Daoy (cell line): ENCODE measurements at places on chromosomes 3 and 15. TPM values are rescaled to one million over a fixed set of nuclear protein-coding genes. Genes with fewer than 3 reads are reported as not detected.

GRCh38 chr15:101059381-101060341, 140.5 kb downstream of the LRRK1 start:
- DNase-seq: no peak

- DNase-seq: peak; percentile 25
These were observed 33.0 kb upstream of the TEX264 start for GRCh38 chr3:51637941-51638471.

DNA sequence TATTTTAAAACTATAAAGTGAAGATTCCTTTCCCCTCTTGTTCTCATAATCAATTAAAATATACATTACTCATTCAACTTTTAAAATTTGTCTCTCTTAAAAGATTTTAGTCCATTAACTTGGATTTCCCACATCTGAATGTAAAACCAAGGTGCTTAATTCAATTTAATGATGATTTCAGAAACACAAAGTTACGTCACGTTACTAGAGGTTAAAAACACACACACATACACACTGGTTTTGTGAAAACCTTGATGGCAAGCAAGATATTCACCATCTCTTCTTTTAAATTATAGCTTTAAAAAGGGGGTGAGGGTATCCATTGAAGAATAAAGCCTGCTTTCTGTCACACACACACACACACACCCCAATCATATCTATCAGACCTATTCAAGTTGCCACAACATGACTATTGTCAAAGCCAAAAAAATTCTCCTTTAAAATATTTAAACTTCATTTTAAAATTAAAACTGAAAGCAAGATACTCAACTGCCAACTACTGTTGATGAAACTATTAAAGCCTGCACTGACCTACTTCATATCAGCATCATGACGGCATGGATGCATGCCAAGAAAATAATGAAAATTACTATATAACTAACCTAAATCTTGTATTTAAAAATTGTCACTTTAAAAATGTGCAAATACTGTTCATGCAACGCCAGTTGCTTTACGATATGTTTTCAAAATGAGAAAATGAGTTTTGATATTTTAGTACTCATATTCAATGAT, 2.1 kb downstream of the RFX7 start:
- DNase-seq: no peak

DNA sequence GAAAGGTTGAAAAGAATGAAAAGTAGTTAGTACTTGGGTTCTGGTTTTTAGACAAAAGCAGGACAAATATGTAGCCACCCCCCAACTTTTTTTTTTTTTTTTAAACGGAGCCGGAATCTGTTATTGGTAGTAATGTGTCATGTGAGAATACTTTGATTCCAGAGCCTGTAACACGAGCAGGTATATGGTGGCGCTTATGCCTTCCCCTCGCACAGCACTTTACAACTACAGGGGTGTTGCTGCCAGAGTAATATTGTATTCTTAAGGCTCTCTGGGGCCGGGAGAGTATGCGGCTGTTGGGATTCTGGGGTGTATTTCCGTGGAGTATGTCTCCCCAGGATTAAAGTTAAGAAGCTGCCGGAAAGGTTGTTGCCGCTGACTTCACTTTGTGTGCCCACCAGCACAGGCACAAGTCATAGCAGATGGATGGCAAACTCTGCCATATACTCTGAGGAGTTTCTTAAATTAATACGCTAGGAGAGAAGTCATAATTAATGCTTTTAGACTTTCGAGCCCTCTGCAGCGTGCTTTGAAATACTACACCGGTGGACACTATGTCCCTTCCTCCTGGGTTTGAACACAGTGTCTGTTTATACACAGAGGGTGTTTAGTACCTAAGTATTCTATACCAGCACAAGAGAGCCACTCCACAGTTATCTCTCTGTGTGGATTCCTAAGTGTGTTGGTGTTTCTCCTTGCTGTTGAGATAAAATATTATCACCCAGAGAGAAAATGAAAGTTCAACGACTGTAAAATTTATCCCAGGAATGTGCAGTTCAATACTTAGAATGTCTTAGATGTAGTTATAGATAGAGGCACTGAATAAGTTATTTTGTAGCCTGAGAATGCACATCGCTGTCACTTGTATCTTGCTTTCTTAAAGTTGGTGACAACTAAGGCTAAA, 1.4 kb downstream of the MBNL1 start:
- peak; percentile 62 for DNase-seq

- no peak for DNase-seq
These were observed 340.1 kb downstream of the NAALADL2 start for GRCh38 chr3:175198991-175199783.

DNA sequence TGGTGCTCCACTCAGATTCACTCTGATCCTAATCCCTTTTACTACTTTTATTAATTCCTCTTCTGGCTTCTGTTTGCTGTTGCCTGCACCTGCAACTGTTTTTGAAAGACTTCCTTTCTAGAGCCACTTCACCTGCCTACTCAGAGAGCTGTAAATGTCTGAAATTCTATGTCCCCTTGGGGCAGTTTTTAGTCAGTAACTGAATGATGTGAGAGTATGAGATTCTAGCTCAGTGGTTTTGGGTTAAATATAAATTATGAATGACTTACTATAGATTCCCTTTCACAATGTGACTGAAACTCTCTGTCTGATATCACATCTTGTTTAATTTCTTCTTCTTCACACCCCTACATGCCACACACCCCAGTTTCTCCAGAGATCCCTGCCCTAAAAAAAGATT, 47.8 kb upstream of the LRRC3B start:
- no peak for DNase-seq

- DNase-seq: no peak
These were observed 126.1 kb downstream of the SERPINI1 start for GRCh38 chr3:167861649-167862048.

- no peak for DNase-seq
These were observed 15.3 kb upstream of the BHLHE40 start for GRCh38 chr3:4963669-4964570.

DNA sequence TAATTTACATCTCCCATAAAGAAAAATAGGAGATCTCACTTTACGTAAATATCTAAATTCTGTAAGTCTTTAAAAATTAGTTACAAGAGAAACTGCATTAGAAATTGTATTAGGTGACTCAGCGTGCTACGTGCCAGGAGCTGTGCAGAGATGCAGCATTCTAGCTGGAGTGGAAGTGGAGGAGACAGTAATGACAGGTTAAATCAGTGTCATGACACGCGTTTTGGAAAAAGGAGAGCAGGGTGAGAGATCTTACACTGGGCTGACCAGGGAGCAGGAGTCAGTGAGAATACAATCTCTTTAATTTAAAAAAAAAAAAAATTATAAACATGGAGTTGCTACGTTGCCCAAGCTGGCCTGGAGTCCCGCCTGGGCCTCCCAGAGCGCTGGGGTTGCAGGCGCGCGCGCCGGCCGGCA, 635 bp downstream of the TUBGCP5 start:
- peak; percentile 51 for DNase-seq

DNA sequence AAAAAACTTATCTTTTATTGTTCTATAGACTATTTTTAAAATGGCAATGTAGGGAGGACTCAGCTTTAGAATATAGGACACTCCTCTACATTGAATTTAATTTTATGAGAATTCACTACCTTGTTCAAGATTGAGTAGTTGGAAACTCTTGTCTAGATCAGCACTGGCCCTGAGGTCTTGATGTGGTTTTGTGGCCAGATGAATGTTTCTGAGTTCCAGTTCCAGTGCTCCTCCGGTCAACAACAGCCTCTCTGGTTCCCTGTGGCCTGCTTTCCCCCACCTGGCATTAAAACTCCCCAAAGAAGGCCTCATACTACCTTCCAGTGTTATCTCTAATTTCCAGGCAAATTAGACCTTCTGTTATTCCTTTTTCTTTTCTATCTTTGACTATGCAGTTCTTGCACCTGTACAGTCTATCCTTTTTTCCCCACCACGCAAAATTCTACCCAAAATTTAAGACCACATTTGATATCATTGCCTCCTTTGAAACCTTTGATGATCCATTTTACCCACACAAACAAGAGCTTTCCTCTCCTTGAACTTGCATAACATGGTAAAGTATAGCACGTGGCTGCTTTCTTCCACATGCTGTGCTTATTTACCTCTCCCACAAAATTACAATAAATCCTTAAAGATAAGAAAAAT, 9.6 kb upstream of the ANP32A start:
- no peak for DNase-seq

GRCh38 chr3:18425641-18426257, 610 bp upstream of the SATB1 start:
- DNase-seq: peak; percentile 39

DNA sequence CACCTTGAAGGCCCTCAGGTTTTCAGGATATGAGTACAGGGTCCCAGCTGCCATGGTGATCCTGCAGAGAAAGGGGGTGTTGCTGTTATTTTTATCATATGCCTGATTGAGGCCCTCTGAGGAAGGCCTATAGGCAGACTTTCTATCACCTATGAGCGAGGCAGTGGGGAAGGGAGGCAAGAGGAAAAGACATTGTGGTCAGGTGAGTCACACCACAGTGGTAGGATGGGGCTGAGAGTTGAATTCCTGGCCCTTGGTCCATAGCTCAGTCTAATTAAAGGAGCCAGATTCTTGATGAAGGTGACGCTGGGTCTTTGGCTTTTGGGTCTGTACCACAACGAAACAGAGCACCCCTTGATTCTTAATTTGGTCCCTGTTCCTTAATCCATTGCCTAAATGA, 72.7 kb downstream of the ZNF621 start:
- peak; percentile 64 for DNase-seq

GAP43 gene
- total RNA-seq: 0.06 and 0.12 TPM in 2 replicates

NOX5 gene
- total RNA-seq: not detected in 2 replicates
